Activated T-cell treated with anti-CD3 and anti-CD28 coated beads for 48 hours (primary cell): ENCODE measurements at places on chromosomes 1 and 21.

GRCh38 chr1:145947551-145947950 is 10.3 kb downstream of the LIX1L start:
- DNase-seq, result no peak

- DNase-seq, result no peak
These were observed 31.0 kb upstream of the ACADM start for GRCh38 chr1:75693551-75693950.

DNA sequence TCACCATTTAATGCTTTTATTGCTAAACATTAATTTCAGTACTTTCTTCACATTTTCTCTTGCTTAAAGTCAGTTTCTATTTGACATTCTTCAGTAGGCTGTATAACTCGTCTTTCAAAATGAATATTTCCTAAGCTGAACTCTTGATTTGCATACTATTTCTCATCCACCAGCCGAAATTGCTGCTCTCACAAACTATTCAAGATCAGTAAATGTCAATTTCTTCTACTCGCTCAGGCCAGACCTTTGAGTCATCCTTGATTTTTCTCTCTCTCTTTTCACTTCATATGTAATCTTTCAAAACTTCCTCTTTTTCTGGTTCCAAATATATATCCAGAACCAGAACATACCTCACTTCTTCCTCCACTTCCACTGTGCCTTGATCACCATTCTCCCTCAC is 990.0 kb downstream of the KCNT2 start:
- DNase-seq, result no peak

DNA sequence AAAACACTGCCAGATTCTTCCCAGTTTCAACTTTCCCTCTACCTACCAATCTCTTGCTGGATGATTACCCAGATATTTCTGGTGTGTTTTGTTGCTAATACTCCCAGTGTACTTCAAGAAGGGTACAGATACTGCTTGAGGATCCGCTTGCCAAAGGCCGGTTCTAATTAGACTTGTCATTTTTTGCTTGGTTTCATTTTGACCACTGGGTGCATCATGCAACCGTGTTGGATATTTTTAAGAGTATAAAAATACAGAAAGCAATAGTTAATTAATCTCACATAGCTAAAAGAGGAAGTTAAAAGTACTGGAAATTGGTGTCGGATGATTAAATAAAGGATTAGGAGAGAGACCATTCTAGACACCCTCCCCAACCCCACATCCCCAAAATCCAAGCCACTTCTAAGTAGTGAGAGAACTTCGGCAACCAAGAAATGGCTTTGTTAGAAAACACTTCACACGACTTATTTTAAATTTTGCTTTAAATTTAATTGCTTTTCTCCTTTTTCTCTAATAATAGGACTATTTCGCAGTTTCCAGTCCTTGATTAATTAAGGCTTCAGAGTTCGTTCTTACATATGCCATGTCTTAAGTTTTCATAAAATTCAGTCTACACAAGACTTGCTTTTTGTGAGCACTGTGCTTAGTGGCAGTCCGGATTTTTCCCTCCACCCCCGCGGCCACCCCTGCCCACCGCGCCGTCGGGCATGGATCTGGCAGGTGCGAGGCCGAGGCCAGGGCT is 2.5 kb upstream of the CDKN2C start:
- no peak for DNase-seq

DNA sequence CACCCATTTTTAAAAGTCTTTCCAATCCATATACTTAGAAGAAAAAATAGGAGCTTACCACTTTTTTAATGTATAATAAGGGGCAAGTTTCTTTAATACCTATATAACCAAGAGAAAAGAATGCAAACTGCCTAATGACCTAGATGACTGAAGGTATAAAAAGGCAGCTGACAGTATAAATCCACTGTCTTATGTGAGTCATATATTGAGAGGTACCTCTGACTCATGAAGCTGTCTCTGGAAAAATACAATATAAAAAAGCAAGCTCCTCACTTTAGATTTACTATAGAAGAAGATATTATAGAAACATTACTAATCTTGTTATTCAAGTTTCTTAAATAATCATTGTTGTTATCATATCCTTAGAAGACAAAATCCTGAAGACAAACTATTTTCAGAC is 144.2 kb downstream of the VAV3 start:
- no peak for DNase-seq

DNA sequence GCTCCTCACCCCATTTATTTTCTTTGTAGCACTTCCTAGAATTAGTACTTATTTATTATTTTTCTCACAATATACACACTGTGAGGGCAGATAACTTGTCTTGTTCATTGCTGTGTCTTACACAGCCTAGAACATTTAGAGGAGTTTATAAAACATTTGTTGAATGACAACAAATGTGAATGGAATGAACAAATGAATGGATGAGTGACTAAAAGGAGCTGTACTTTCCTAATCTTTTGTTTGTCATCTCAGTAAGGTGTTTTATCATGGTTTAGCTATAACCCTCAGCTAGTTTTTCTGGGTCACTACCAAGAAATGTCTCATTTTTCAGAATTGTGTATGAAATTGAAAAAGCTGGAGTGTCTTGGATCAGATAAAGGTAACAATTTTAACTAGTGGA is 239.3 kb upstream of the KCNK2 start:
- DNase-seq, result no peak

DNA sequence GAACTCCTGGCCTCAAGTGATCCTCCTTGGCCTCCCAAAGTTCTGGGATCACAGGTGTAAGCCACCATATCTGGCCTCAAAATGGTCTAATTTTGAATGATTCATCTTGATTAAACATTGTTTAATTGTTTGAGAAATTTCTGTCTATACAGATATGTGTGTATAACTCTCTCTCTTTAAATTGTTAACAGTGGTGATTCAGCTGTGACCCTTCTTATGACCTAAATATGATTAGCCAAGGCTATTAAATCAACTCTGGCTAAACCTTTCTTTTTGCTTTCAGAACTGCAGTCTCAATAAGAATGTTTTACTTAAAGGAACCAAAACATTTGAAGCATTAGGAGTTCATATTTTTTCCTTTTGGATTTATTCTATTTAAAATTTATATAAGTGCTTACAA is 19.2 kb upstream of the B3GALT5 start:
- DNase-seq, result no peak

DNA sequence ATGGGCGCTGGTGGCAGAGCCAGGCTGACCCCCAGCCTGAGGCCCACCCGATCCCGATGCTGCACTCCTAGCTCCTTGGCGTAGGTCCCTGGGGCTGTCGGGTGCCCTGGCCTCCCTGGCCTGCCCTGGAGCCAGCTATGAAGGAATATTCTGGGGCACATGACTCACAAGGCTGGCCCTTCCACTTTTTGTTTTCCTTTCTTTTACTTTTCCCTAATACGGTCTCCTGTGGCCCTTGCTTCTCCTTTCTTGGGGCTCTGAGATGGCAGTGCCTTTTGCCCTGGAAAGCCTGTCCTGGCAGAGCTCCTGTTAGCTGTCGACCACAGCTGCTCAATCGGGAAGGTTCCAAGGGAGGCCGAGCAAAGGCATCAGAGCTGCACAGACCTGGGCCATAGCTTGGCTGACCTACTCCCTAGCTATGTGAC is 22.1 kb downstream of the ARHGEF10L start:
- no peak for DNase-seq

- DNase-seq, result no peak
These were observed 62.1 kb downstream of the MEF2D start for GRCh38 chr1:156438278-156438987.

GRCh38 chr1:9551984-9552383 is 12.7 kb downstream of the SLC25A33 start:
- DNase-seq, result no peak

DNA sequence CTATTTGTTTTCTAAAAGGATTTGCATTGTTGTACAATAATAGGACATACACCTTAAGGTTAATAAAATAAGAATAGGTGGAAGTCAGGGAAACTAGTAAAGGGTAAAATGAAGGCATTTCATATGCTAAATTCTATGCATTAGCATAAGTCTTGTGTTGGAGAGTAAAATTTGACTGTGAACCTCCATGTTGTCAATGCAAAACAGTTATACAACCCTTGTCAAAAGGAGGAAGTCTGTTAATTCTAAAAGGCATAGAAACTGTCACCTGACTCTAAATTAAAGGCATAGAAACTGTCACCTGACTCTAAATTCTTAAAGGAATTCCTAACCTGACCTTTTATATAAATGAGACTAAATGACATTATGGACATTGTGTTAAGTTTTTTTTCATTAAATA is 291.8 kb downstream of the OLFM3 start:
- no peak for DNase-seq

- no peak for DNase-seq
These were observed 1.1 kb downstream of the PATJ start for GRCh38 chr1:61743431-61743705.

GRCh38 chr1:72086394-72086793 is 195.9 kb downstream of the NEGR1 start:
- DNase-seq, result no peak

GRCh38 chr1:3021233-3021671 is at the start of gene ACTRT2:
TSS of gene ACTRT2 (plus strand) at chr1:3021467. CDS start at chr1:3021687, 220 bp downstream.
- no peak for DNase-seq

- peak; percentile 35 for DNase-seq
These were observed 18.4 kb downstream of the LORICRIN start for GRCh38 chr1:153277852-153278251.

GRCh38 chr1:9101510-9102146 is 27.3 kb downstream of the GPR157 start:
- DNase-seq, result peak; percentile 15

- DNase-seq, result no peak
These were observed 788 bp upstream of the TXNIP start for GRCh38 chr1:145997016-145997717.

DNA sequence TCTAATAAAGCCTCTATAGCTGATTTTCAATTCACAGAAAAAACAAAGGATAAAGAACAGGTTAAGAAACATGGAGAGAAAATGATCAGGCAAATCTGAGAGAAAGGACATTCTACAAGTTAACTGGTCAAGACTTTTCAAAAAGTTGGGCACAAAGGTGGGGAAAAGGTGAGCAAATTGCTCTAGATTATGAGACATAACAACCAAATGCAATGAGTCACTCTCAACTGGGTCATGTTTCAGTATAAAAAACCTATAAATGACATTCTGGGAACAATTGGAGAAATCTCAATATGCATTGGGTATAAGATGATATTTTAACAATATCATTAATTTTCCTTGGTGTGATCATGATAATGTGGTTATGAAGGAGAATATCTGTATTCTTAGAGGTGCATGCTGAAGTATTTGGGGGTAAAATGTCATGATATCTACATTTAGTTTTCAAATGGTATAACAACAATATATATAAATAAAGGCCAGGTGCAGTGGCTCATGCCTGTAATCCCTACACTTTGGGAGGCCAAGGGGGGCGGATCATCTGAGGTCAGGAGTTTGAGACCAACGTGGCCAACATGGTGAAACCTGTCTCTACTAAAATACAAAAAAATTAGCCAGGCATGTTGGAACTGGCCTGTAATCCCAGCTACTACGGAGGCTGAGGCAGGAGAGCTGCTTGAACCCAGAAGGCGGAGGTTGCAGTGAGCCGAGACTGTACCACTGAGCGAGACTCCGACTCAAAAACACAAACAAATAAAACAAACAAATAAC is 27.0 kb downstream of the ANKRD13C start:
- DNase-seq, result no peak

- DNase-seq, result no peak
These were observed 97.4 kb downstream of the PRDM16 start for GRCh38 chr1:3166206-3166918.

GRCh38 chr1:19229229-19229628 is 19.2 kb upstream of the UBR4 start:
- DNase-seq, result no peak

DNA sequence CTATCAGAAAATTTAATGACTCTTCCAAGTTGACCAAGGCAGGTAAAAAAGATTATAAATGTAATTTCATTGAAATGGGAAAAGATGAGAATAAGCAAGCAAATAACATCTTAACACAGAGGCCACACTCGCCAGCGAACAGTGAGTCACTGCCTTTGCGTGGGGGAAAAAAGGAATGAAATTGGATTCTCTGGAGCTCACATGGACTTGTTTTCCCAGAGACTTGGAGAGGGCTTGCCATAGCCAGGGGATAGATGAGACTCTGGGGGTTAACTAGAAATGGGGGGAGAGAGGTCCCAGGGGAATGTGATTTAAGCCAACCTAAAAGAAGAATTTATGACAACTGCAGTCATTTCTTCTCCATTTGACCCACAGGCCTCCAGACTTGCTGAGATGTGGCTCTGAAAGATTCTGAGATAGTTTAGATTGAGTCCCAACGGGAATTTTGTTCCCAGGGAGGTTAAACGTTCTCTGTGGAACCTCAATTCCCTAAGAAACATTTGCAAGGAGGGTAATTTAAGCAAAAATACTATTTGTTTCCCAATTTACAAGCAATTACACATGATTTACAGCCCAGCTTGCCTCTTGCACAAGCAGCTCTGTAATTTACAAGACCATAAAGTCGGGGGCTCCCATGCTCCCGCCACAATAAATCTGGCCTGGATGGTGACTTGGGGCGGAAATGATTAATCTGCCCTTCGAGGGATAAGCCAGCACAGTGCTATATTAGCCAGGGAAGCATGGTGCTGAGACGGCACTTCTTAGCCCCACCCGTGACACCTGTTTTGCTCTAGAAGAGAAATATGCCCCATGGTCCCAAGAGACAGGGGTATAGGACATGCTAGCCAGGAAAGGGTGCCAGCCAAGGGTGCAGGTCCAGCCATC is 68.8 kb downstream of the GRIK3 start:
- no peak for DNase-seq

DNA sequence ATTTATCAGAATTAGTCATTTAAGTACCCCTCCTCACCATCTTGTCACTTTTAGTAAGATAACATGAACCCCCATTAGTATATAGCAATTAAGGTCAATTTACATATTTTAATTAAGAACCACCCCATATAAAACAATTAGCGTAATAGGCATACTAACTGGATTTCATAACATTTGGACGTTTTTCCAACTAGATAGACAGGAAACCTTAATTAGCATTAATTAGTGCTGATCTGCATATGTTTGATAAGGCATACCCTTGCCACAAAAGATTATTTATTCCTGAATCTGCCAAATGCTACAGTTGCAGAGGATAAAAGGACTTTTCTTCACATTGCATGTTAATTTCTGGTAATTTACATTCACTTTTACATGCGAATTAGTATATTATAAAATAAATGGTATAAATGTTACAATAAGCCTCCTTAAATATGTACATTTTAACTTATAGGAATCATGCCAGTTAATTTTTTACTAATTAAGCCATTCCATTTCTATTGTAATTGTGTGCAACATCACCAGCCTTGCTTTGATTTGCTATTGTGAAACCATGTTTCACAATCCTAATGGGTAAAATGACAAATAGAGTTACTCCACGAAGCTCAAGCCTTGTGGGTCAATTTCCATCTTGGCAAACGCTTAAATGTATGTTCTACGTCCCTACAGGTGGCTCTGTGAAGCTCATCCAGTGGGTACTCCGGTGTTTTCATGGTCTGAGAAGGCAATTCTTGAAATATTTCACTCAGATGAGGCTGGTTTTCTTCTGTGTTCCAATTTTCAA is 469.6 kb downstream of the DPYD start:
- DNase-seq, result no peak

DNA sequence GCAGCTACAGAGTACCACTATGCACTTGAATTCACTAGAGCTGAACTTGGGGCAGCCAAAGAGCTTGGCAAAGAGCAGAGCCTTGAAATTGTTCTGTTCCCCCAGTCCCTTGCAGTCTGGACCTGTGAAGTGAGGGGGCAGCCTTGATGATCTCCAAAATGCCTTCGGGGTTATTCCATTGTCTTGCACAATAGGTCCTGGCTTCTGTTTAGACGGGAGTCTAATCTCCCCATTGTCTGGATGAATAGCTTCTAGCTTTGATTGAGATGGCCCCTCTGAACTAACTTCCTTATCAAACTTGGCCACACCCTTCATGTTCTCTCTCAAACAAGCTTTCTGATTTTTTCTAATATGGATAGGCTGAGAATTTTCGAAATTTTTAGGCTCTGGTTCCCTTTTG is 72.6 kb downstream of the PGM1 start:
- DNase-seq, result no peak
